Stimulated activated CD8-positive, alpha-beta memory T cell treated with anti-CD3 and anti-CD28 coated beads, Interleukin-15, amount 100 ng/mL, for 1 hour (primary cell): ENCODE measurements at places on chromosomes 7 and 10.

DNA sequence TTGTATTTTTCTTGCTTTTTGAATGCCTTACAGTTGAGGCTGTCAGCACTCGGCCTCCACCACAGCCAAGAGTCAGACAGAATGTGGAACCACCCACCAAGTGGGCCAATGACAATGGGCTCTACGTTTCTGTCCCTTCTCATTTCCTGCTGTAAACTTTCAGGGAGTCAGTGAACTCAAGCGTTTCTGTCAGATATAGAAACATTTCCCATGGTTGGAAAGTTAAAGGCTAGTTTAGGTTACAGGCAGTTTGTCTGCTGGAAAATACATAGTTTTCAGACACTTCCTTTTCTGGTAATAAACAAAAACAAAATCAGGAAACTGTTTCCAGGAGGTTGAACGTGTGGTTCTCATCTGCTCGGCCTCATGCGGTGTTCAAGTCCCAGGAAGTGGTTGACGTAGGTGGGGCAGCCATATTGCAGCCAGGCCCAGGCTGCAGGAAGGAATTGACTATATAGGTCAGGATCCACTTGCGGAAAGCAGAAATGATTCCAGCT lies 245.1 kb downstream of the CAMK1D start:
- DNase-seq = no peak

DNA sequence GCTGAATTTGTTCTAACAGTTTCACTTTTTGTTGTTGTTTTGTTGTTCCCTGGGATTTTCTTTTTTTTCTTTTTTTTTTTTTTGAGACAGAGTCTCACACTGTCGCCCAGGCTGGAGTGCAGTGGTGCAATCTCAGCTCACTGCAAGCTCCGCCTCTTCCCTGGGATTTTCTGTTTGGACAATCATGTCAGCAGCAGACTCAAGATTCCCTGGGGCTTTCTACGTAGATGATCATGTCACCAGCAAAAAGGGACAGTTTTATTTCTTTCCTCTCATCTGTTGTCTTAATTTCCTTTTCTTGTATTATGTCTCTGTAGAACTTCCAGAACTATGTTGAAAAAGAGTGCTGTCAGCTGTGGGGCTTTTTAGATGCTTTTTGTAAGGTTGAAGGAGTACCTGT lies 241.4 kb downstream of the TNS3 start:
- no peak for DNase-seq

DNA sequence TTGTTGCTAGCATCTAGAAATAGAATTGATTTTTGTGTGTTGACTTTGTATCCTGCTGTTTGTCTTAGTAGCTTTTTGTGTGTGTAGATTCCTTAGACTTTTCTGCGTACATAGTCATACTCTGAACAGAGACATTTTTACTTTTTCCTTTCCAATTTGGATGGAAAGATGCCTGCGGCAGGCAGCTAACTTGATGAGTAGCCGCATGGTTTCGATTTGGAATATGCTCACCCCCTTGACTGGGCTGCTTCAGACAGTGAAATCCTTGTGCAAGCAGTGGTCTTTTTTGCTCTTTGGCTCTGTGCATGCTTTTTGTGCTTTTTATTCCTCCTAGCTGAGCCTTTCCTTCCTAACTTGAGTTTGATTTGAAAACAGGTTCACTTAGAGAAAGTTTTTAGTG lies 71.8 kb downstream of the HHEX start:
- no peak for DNase-seq

- DNase-seq = no peak
Observed at GRCh38 chr7:132400561-132401142, 175.6 kb downstream of the PLXNA4 start.

DNA sequence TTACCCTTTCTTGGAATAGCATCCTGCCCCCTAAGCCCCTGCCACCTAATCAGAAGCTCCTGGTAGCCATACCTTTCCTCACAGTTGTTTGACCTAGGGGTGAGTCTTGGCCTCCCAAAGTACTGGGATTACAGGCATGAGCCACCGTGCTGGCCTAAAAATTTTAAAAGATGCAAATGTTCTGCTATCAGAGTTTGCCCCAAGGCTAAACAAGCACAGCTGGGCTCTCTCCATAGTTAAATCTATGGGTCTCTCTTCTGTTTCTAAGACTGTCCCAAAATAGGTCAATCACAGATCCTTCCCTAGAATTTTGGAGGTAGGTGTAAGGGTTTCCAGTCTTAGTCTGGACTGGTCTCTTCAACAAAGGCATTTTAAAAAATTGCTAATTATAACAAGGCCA lies 12.9 kb upstream of the UBN2 start:
- DNase-seq = no peak

DNA sequence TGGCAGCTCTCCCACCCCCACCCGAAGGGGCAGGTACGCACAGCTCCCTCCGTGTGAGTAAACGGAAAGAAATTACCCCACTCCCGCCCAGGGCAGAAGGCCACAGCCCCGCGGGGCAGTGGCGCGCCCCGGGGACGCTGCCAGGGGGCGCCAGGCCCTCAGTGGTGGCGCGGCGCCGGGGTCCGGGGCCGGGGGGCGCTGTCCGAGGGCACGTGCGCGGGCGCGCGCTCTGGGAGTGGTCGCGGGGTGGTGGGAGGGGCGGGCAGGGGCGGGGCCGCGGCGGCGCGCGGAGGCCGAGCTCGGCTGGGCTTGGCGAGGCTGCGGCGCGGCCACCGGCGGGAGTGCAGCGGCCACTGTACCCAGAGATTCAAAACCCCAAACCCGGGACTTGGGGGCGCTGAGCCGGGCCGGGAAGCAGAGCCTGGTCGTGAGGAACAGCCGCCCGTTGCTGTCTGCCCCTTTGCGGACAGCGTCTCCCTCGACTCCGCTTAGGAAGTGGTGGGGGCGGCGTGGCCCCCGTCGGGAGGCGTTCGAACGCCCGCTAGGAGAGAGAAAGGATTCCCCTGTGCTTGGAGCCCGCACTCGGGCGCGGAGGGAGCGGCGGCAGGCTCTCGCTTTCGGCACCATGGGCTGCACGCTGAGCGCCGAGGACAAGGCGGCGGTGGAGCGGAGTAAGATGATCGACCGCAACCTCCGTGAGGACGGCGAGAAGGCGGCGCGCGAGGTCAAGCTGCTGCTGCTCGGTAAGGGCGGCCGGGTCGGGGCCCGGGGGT lies at the start of gene GNAI1:
Gene GNAI1, plus strand, starts transcription at position 296 of the 773 bp plus-strand sequence. Its CDS starts 330 bp downstream, at position 626.
- no peak for DNase-seq

- DNase-seq = no peak
Observed at GRCh38 chr10:58920655-58921003, 255.8 kb upstream of the PHYHIPL start.
